ENCODE measurements at places on chromosomes 6 and 20.

- no peak for DNase-seq
Measured at GRCh38 chr6:109715616-109716015, 24.5 kb downstream of the FIG4 start.

GRCh38 chr6:81863123-81863522 is 110.6 kb upstream of the TENT5A start:
- DNase-seq = no peak

- DNase-seq = no peak
Measured at GRCh38 chr6:41696788-41697187, 38.6 kb downstream of the TFEB start.

- peak; percentile 68 for DNase-seq
Measured at GRCh38 chr20:53899351-53900167, 170.8 kb downstream of the BCAS1 start.

DNA sequence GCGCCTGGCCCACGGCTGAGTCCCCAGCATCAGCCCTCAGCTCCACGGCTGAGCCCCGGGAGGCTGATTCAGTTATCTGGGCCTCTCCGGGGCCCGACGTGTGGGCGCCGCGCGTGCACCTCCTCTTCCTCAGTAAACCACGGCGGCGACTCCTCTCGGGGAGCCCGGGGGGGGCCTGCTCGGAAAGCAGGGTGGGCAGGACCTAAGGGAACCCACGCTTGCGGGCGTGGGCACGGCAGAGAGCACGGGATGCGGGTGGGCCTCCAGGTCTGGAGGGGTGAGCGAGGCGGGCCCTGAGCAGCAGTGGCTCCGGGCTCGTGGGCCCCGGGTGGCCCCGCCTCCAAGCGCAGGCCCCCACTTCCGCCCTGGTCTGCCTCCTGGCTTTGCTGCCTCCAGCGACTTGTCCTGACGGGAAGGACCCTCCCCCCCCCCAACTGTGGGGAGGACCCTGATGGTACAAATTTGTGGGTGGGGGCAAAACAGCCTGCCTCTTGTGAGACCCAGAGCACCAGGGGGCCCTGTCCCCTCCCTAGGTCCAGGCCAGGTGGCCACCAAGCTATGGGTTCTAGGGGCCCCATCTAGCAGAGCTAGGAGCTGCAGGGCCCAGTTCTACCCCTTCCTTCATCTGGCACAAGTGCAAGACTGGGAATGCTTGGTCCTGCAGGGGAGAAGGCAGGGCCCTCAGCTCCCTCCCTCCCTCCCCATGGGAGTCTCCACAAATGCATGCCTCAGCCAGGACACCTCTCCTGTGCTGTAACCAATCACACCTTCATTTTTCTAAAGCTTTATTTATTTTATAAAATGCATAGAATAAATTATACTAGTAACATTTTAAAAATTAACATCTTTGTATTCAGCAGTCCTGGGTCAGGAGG is 16.9 kb downstream of the UCKL1 start:
- DNase-seq = no peak

DNA sequence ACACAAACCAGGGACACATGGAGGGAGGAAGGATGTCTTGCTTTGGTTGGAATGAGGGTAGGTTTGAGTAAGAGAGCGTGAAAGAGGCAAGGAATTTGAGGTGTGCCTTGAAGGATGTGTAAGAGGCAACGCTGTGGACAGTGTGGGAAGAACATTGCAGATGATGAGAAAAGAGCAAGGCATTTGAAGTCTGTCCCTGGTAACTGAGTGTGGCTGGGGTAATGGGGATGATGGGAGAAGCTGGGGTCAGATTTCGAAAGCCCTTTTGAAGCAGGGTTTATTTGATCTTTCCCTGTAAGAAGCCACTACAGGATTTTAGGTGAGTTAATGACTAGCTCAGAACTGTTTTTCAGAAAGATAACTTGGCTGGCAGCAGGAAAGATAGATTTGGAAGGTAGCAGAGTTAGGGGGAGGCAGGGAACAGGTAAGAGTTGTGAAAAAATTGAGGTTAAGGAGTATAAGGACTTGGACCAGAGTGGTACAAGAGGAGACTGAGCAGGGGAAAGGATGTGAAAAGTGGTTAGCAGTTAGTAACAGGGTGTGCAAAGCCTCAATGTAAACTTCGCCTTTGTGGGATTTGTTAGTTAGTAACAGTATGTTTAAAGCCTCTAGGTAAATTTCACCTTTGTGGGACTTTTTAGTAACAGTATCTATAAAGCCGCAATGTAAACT is 17.7 kb downstream of the UTRN start:
- DNase-seq = no peak

GRCh38 chr20:63522981-63523611 is 2.5 kb downstream of the PPDPF start:
- no peak for DNase-seq

DNA sequence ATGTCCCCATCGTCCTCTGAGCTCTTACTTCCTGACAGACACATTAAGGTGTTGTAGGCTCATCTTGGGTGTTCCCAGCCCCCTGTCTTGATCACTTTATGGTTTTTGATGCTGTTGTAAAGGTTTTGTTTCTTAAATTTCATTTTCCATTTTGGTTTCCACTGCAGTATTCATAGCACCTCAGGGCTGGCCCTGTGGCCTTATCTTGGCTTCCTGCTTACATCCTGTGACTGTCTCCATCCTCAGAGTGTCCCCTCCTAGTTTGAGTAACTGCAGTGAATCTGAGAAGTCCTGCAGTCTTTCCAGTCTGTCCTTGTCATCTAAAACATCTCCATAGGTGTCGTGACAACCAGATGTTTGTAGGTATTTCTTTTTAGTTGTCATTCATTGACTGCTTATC is 50.9 kb downstream of the JARID2 start:
- no peak for DNase-seq

DNA sequence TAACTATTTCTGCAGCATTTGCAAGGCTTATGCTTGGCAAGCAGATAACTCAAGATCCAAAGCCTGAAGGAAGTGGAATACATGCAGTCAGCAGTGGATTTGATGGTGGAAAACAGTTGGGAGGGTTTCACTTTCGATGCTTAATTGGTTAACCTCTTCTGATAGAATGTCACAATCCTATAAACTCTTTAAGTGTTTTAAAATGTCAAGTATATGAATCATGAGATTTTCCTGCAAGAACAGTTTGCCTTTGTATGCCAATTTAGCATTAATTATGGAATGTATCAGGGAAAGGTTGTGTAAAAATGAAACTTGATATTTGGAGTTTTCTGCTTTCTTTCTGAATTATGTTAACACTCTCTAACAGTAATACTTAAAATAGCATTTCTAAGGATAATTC is 36.6 kb downstream of the NKX2-4 start:
- DNase-seq = no peak

DNA sequence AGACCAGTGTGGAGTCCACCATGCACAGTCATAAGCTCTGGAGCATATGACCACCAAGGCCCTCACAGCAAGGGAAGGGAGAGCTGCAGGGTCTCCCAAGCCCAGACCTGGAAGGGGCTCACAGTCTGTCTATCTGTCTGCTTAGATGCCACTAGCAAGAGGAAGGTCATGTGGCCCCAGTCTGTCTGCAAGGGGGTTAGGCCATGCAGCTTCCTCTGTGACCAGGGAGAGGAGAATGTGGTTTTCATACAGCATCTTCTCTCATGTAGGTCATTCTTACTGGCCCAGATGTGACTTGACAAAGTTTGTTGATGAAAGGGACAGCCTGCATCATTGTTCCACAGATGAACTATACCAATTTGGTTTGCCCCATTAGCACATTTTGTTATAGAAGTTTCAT is 260.8 kb downstream of the FARS2 start:
- DNase-seq = no peak

GRCh38 chr20:62570897-62571668 is 71.2 kb upstream of the SLCO4A1 start:
- no peak for DNase-seq

DNA sequence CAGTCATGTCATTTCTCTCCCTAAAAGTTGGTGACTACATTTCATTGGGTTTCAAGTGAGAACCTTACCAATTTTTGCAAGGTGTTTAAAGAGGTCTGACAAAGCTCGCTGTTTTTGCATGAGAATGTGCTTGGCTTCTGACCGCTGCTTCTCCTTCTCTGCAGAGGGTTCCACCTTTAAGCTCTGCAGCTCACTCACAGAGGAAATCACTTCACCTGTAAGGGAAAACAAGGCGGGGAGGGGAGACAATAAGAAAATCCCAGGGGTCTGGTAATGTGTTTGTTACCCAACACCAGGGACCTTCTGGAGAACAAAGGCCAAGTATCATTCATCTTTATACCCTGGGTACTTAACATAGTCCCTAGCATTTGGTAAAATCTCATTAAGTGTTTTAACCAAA is 40.0 kb upstream of the LYRM2 start:
- DNase-seq = no peak

GRCh38 chr6:17045581-17046322 is 56.1 kb upstream of the STMND1 start:
- no peak for DNase-seq

- DNase-seq = no peak
Measured at GRCh38 chr20:41649489-41649888, 31.3 kb upstream of the CHD6 start.

DNA sequence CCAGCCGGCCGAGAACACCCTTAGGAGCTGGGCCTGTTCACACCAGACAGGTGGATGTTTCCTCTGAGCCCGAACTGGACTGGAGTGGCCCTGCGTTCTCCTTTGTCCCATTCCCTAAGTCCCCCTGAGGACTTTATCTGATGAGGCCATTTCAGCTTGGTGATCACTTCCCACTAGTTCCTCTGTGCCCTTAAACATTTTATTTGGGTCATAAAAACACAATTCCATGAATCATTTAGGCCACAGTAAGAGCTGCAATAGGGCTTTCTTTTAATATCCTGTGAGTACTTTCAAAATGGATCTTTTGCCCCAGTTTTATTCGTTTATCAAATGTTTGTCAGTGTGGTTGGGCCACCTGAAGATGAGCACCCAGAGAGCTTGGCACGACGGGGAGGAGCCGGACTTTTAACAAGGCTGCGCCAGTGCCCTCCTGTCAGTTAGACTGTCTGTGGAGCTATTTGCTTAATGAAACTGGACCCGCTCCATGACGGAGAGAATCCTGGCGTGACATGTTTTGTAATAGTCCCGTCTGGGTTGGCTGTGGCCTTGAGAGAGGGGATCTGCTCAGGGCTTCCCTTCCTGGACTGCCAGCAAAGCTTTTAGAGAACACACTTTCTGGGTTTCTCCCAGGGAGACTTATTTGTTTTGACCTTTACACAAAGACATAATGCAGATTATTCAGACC is 53.5 kb downstream of the ZDHHC14 start:
- DNase-seq = no peak

GRCh38 chr20:46563170-46563859 is 12.9 kb upstream of the OCSTAMP start:
- DNase-seq = no peak

DNA sequence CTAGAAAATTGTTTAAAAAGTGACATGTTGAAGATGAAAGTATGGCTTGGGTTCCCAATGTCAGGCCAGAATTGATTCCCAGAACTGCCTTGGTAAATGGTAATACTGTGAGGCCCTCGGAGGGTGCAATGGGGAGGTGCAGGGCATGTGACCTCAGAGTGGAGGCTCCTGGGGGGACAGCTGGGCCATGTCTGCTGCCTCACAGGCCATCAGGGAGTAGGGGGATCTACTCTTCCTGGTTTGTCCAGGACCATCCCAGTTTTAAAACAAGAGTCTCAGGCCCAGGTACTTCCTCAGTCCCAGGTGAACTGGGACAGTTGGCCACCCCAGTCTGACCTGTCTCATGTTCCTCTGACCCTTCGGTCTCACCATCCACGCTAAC is 55.3 kb upstream of the SNX9 start:
- no peak for DNase-seq

DNA sequence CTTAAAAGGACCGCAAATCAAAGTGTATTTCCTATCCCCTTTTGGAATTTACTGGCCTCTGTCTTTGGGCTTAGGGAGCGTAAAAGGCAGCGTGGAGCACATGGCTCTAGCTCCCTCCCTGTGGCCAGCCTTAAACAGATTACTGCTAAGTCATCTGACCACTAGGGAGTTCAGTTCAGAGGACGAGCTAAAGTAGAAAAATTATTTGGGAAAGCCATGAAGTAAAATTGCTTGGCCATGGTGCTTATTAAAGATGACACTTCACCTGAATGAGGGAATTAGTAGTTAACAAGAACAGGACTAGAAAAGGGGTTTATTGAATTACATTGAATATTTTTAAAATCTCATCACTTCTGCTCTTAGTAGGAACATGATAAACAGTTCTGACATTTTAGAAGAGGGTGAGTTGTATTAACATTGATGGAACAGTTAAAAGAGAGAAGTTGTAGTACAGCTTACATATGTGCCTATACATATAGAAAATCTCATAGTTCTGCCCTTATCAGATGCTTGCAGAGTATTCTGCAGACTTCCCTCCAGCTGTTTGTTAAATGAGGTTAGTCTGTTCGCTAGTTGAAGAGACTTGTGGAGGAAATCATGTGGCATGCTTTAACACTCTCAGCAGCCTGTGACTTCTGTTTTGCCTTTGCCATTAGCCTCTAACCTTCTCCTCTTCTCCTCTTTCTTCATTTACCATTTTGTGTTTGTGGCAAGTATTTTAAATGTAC is 31.2 kb upstream of the MAPK13 start:
- no peak for DNase-seq

GRCh38 chr20:61803915-61804751 is 261.5 kb downstream of the TAF4 start:
- no peak for DNase-seq

DNA sequence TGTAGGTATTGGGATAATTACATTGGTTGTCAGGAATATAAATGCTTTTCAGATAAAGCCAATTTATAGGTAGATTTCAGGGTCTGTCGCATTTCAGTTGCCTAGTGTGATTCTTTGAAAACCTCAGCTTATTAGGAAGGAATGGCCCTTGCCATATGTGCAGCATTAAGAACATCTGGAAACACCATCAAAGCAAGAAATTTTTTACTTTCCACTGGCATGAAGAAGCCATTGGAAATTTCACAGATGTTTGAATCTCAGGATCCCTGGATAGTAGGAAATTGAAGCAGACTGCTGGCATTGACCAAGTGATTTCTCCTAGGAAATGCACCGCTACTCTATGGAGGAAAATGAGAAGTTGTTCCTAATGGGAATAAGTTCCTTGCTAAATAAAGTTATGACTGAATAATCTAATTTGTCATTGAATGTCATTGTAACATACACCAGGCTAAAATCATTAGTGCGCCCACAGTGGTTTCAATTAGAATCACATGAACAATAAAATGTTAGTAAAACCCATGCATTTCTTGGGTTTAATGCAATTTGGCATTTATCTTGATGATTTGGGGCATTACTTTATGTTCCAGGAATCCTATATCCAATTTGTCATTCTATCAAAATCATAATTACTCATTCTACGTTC is 950.1 kb downstream of the EPHA7 start:
- no peak for DNase-seq

GRCh38 chr6:101516578-101516977 is 123.1 kb downstream of the GRIK2 start:
- DNase-seq = no peak

Data from activated gamma-delta T cell treated with anti-CD3 and anti-CD28 coated beads, Interleukin-2, amount 50 U/mL, for 16 hours (primary cell).